ENCODE measurements at places on chromosomes 3 and 15.

DNA sequence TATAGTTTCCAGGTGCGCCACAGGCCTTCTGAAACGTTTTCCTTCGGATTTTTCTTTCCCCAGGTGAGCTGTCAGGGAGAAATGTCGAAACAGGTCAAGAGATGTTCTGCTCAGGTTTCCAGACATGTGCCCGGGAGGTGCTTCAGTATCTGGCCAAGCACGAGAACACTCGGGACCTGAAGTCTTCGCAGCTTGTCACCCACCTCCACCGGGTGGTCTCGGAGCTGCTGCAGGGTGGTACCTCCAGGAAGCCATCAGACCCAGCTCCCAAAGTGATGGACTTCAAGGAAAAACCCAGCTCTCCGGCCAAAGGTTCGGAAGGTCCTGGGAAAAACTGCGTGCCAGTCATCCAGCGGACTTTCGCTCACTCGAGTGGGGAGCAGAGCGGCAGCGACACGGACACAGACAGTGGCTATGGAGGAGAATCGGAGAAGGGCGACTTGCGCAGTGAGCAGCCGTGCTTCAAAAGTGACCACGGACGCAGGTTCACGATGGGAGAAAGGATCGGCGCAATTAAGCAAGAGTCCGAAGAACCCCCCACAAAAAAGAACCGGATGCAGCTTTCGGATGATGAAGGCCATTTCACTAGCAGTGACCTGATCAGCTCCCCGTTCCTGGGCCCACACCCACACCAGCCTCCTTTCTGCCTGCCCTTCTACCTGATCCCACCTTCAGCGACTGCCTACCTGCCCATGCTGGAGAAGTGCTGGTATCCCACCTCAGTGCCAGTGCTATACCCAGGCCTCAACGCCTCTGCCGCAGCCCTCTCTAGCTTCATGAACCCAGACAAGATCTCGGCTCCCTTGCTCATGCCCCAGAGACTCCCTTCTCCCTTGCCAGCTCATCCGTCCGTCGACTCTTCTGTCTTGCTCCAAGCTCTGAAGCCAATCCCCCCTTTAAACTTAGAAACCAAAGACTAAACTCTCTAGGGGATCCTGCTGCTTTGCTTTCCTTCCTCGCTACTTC is 3.8 kb downstream of the BHLHE40 start:
- no peak for DNase-seq

DNA sequence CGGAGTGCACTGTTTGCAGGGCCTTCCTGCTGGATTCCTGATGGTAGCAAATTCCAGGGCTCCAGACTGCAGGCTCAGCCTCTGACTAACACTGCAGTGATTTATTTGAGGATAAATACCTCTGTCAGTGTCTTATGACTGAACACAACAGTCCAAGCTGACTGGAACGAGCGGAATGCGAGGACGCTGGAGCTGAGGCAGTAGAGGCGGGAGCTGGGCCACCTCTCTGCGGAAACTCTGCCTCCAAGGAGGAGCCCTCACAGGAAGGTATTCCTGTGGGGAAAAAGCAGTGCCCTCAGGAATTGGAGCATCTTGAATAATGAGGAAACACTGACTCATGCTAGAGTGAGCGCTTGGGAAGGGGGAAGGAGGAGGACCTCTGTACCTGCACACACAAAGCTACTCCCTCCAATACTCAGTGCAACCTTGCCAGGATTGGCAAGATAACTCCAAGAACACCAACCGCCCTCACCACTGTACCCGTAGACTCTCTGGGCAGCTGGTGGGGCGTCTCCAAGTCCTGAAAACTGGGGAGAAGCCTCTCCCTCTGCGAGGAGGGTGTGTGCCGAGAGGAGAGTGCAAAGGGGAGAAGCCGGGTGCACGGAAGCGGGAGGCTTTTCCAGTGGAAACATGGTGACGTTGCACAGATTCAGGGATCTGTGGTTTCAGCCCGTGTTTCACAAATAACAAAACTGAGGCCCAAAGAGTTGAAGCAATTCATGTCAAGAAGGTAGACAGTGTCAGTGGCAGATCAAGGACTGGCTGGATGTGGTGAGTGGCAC is 43.0 kb downstream of the VGLL4 start:
- DNase-seq = no peak

- DNase-seq = no peak
Measured at GRCh38 chr3:160686955-160687535, 10.1 kb downstream of the ARL14 start.

GRCh38 chr3:126834596-126835471 is 130.8 kb downstream of the CHCHD6 start:
- no peak for DNase-seq

- DNase-seq = no peak
Measured at GRCh38 chr3:115843206-115843605, 219.9 kb downstream of the GAP43 start.

DNA sequence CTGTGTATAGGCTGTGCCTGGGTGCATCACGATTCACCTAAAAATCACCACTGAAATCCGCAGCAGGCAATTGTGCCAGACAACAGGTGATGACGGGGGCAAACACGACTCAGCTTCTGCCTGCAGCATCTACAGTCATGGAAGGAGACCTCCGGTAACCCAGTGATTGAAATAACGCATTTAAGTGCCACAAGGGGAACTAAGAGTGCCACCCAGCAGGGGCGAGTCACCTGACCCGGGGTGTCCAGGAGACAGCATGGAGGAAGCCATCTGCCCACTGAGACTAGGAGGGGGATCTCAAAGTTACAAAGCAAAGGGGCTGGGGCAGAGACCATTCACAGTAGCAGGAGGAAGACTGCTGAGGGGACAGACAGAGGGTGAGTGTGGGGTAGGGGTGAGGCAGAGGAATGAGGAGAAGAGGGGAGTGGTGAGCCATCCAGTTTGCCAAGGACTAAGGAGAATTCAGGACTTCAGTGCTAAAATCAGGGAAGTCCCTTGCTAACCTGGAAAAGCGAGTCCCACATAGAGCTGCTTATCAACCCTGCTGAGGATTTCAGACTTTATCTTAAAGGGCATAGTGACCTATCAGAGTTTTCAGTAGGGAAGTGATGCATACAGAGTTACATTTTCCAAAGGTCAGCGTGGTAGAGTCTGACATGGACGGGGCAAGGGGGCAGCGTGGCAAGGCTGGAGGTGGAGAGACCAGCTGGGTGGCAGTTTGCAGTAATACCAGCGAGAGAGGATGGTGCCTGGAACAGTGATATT is 256.7 kb upstream of the HES1 start:
- DNase-seq = no peak

DNA sequence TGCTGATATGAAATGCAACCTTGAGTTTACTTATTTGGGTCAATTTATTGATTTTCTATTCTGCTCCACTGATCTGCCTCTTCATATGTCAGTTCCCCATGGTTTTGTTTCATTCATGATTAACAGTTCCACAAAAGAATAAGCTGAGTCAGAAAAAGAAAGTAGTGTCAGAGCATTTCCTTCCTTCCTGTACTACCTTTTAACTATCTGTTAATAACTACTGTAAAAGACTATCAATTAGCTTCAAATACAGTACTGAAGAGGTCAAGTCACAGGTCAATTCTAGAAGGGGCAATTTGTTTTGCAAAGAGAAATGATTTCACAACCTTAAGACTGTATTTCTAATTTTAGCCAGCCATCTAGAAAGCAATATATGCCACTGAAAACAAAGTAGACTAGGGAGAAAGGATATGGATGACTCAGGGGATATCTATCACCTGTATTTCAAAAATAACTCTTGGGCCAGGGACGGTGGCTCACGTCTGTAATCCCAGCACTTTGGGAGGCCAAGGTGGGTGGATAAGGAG is 129.5 kb downstream of the TFDP2 start:
- DNase-seq = no peak

- no peak for DNase-seq
Measured at GRCh38 chr3:170038434-170039110, 777 bp downstream of the GPR160 start.

DNA sequence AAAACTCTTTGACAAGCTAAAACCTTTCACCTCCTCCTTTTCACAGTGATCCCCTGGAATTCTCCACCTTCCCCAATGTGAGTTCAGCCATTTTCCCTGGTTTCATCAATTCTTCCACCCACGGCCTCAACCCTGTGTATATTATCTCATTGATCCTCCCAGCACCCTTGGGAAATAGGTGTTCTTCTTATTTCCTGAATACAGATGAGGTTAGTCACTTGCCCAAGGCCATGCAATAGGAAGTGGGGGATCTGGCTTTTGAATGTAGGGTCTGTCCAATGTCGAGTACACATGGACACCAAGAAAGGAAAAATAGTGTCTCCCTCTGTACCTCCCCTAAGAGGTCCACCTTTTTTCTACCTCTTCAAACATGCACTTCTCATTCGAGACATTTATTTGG is 262.8 kb upstream of the ST8SIA2 start:
- DNase-seq = no peak

GRCh38 chr3:71430941-71431552 is 152.5 kb downstream of the FOXP1 start:
- DNase-seq = no peak

DNA sequence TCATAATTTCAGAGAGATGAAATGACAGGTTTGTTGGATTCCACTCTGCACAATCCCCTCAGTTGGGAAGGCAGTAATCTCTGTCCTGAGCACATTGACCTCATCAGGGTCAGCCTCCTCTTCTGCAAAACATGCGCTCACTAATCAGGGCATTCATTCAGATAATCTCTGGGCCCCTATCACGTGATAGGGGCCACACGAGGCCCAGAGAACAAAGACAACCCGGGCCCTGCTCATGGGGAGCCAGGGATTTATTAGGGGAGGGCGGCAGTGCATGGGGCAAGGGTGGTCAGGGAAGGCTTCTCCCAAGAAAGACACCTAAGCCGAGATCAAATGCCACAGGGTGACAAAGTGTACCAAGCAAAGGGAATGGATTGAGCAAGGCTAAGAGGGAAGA is 1.1 kb downstream of the TCTA start:
- DNase-seq = no peak

GRCh38 chr3:191302451-191302850 is 26.7 kb upstream of the CCDC50 start:
- DNase-seq = no peak

- DNase-seq = no peak
Measured at GRCh38 chr15:70322051-70322668, 224.4 kb upstream of the TLE3 start.

- DNase-seq = no peak
Measured at GRCh38 chr3:74268753-74269152, 345.7 kb downstream of the CNTN3 start.

GRCh38 chr3:58683001-58683458 is 16.5 kb upstream of the FAM3D start:
- no peak for DNase-seq

- no peak for DNase-seq
Measured at GRCh38 chr3:54047568-54047967, 74.8 kb upstream of the CACNA2D3 start.

GRCh38 chr15:59659366-59659765 is 2.1 kb upstream of the GTF2A2 start:
- DNase-seq = no peak

DNA sequence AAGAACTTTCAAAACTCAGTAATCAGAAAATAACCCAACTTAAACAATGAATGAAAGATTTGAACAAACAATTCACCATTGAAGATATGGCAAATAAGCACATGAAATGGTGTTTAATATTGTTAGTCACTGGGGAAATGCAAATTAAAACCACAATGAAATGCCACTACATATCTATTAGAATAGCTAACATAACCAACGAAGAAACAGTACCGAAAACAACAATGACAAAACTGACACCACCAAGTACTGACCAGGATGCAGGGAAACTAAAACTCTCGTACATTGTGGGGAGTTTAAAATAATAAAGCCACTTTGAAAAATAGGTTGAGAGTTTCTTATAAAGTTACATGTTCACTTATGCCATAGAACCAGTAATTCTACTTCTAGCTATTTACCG is 69.1 kb downstream of the KBTBD8 start:
- no peak for DNase-seq

DNA sequence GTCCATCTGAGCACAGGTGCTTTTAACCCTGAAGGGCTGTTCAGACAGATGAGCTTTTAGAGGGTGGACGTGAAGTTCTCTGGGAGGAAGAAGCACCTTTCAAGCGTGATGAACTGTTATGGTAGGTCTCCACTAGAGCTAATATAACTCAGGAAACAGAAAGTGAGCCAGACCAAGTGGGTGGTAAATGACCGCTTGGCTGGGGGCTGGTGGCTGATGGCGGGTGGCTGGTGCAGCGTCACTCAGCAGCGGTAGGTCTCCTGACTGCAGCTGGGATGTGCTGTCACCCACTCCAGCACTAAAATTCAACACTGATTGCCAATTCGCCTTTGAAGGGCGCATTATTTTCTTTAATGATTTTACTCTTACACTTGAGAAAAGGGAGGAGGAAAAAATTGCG is 31.2 kb upstream of the LACTB start:
- no peak for DNase-seq

DNA sequence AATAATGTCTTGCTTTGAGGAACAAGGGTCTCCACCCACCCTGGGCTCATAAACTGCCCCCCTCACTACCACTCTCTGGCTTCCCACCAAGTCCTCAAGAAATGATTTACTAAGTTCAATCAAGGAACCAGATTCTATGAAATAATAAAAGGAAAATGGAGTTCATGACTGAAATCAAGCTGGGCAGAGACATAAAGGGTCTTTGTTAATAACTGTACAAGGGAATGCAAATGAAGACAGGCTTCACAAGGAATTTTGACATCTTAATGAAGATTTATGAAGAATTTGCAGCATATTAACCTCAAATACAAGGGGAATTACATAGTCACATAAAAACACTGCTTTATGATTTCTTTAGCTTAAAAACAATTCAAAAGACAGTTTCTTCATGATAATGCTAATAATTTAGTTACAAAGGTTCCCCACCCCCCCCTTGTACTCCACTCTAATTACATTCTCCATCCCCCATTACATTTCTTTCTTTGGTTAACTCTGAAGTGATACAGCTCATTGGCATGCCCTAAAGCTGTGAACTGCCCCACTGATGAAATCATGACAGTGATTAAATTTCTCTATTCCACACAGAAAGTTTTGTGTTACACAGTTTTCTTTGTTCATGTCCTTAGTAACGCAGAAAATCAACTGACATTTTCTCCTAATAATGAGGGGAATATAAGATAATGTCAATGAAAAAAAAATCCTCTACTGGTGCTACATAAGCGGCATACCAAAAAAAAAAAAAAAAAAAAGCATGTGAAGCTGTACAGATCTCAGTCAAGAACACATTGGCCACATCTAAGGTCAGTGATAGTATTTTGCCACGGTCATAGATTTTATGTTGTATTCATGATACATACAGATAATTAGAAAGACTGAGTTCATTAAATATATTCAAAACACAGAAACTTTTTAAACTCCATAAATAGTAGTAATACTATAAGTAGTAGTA is 54.4 kb downstream of the WWTR1 start:
- DNase-seq = no peak

- DNase-seq = no peak
Measured at GRCh38 chr15:96972201-96972600, 641.7 kb downstream of the NR2F2 start.

DNA sequence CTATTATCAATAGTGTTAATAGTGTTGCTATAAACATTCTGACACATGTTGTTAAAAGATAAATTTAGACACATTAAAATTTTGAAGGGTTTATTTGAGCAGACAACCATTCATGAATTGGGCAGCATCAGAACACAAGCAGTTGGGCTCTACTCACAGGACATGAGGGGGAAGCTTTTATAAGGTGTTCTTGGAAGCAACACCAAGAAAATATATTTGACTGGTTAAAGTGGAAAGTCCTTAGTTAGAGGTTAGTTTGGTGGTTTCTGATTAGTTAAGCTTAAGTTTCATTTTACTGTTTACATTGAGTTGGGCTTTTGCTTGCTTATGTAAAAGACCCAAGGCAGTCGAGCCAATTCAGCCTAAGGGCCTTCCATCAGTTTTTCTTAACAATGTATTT is 220.7 kb downstream of the CD47 start:
- no peak for DNase-seq

Measured in stimulated activated CD8-positive, alpha-beta memory T cell treated with anti-CD3 and anti-CD28 coated beads, Interleukin-12 subunit alpha, Interleukin-12 subunit beta, amount 100 ng/mL, for 4 hours (primary cell).